ENCODE measurements at places on chromosomes 3 and 15. TPM values are rescaled to one million over a fixed set of nuclear protein-coding genes. Genes with fewer than 3 reads are reported as not detected.

The HYAL3 gene
- total RNA-seq: 4.1 TPM

The ASB14 gene
- not detected for total RNA-seq

DNA sequence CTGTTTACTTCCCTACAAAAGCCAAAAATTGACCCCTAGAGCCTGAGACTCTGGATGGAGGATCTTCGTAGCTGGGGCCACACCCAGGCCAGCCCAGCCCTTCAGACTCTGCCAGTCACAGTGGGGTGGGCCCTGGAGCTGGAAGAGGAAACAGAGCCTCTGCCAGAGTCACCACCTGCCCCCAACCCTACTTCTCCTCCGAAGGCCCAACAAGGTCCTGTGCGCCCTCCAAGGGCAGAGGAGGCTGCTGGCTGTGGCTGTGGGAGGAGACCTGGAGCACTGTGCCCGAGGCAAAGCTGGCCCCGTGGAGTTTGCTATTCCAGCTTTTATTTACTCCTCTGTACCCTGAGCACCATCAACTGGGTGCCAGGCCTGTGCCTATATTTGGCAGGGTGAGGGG lies 19.0 kb downstream of the CISH start:
- DNase-seq: peak; percentile 56

The UBA7 gene
- total RNA-seq: 69.9 TPM

GRCh38 chr3:39327746-39328349 lies 1.7 kb upstream of the CCR8 start:
- peak; percentile 24 for DNase-seq

DNA sequence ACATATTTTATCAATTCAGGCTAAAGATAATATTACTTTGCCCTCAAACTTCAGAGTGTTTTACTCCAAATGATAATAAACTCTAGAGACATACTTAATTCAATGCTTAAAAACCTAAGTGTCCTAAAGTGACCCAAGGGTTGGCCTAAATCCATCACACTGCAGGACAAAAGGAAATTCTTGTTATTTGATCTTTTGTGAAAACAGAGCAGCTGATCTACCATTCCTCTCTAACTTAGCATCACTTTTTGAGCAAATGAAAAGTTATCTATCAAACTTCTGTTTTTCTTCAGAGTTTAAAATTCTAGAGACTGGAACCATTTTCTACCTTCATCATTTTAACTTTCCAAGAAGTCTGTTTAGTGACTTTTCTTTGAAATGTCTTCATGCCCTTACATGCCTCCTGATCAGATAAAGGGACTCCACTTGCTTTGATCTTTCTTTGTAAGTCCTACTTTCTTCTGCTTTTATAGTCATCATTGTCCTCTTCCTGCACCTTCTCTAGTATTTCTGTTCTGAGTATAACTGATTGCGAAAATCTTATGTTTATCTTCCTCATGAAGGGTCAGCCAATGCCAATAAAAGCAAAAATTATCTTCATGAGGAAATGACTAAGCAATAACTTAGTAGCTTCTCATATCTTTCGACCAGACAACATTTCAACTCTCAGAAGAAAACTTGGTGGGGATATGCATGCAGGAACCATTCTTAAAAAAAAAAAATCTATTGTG lies 378.7 kb upstream of the TGFBR2 start:
- DNase-seq: no peak

DNA sequence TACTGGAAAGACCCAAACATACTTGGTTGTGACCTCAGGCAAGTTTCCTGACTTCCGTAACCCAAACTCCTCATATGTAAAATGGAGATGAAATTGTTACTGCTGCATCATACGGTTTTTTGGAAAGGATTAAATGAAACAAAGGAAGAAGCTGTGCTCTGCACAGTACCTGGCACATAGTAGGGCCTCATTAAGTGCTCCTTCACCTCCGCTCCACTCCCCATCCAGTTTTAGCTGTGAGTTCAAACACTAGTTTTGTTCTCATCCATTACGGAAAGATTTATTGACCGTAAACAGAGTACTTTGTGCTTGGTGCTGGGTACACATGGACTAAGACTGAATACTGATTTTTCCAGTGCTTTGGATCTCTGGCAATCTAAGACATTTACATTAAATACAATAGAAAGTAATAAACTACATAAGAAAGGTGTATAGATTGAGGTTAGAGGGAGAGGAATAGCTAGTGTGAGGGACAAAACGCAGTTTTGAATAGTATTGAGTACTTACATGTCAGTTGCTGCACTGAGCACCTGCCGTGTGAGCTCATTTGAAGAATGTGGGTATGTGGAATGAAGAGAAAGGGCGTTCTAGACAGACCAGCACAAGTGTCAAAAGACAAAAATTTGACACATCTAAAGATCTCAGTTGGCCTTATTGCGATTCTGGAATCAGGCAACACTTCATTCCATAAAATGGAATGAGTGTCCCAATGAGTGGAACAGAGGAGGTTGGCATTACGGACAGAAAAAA lies 594 bp upstream of the ICE2 start:
- peak; percentile 38 for DNase-seq
